ENCODE measurements at places on chromosomes 16 and 17. TPM values are rescaled to one million over a fixed set of nuclear protein-coding genes. Genes with fewer than 3 reads are reported as not detected.

MLLT6 gene
- 247 TPM for total RNA-seq

DNA sequence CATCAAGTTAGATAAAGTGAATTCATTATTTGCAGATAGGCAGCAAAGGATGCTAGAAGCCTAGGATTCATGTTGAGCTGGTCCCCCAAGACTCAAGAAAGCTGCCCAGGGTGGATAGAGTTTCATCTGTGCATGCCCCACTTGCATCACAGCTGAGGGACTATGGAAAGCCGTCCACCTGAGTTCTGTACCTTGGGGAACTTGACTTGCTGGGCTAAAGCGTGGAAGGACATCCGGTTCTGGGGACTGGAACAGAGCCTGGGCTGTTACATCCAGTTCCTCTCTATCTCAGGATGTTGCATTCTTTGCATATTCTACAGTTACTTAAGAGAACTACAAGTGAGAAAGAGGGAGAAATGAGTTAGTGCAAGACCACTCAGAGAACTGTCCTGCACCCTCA is 458.4 kb downstream of the SHISA9 start:
- no peak for DNase-seq

DNA sequence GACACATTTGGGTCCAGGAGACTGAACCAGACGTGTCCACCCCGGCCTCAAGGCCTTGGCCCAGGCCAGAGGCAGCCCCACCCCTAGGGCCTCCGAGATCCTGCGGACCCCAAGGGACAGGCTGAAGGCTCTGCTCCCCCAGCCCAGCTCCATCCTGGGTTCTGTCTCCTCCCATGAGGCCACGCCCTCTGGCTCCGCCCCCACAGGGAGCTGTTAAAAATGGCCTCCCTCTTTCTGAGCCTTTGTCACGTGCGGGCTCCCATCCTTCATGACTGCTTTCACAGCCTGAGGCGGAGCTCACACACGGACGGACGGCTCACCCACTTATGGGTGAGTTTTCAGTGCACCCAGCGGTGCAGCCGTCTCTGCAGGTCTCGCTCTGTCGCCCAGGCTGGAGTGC is 6.5 kb upstream of the CACNA1H start:
- no peak for DNase-seq

DNA sequence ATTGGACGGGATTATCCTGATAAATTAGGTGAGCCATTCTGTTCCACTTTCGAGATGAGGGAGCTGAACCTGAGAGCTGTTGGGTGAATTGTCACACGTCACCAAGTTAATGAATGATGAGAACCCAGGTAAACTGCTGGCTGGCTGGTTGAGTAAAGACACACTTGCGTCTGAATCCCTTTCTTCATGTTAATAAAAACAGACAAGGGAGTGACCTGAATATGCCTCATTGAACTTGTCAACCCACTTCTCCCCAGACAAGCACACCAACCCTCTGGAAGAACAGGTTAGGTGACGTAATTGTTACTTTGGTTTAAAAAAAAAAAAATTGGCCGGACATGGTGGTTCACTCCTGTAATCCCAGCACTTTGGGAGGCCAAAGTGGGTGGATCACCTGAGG is 400.9 kb upstream of the CDH5 start:
- no peak for DNase-seq

- no peak for DNase-seq
Measured at GRCh38 chr16:55839115-55839514, 6.2 kb upstream of the CES1 start.
